ENCODE measurements at places on chromosomes 4 and X. TPM values are rescaled to one million over a fixed set of nuclear protein-coding genes. Genes with fewer than 3 reads are reported as not detected.

SSR4 gene
- 295 TPM for total RNA-seq

SHOX gene
- total RNA-seq, result not detected

DNA sequence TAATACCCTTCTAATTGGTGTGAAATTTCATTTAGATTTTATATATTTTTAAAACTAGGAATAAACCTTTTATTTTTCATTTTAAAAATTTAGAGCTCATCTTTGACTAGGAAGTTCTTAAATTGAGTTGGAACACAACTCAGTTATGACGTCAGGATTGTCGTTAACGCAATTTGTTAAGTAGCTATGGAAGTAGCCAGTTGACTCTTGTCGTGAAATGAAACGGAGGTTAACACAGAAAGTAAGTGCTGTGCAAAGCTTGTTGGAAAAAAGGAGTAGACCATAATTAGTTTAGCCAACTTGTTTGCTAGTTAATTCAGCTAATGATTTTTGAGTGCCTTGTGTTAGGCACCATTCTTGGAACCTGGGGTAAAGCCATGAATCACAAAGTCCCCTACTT lies 18.3 kb downstream of the LARP7 start:
- no peak for DNase-seq

DNA sequence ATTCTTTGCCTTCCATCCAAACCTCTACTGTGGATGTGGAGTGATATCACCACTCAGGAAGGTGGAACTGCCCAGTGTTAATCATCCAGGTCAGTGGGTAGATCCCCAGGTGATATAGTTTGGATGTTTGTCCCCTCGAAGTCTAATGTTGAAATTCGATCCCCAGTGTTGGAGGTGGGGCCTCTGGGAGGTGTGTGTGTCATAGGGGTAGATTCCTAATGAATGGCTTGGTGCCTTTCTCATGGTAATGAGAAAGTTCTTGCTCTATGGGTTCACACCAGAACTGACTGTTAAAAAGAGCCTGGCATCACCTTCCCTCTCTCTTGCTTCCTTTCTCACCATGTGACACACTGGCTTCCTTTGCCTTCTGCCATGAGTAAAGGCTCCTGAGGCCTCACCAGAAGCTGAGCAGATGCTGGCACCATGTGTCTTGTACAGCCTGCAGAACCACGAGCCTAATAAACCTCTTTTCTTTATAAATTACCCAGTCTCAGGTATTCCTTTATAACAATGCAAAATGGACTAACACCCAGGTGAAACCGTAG lies 6.8 kb upstream of the SOWAHB start:
- no peak for DNase-seq

DNA sequence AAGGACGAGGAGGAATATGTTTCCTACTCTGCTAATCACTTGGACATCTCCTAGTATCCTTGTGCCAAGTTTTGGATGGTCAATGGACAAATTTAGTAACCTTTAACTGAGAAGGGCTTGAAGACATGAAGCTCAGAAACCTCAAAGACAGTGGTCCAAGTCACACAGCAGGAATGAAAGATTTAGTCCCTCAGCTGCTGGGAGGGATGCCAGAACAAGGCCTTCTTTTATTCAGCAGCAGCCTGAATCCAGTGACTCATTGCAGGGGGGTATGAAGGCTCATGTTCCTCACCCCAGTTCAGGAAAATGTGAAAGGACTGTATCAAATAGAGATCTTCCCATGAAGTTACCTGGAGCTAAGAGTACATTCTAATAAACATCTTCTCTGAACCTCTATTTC lies 214.9 kb upstream of the UGT8 start:
- no peak for DNase-seq

- DNase-seq, result no peak
Observed at GRCh38 chrX:20529301-20529700, 262.6 kb upstream of the RPS6KA3 start.

GRCh38 chrX:56762220-56762619 lies 33.2 kb downstream of the NBDY start:
- no peak for DNase-seq

GRCh38 chr4:106287353-106287969 lies 28.5 kb downstream of the TBCK start:
- no peak for DNase-seq

UGT2B15 gene
- total RNA-seq, result 0.18 TPM

DNA sequence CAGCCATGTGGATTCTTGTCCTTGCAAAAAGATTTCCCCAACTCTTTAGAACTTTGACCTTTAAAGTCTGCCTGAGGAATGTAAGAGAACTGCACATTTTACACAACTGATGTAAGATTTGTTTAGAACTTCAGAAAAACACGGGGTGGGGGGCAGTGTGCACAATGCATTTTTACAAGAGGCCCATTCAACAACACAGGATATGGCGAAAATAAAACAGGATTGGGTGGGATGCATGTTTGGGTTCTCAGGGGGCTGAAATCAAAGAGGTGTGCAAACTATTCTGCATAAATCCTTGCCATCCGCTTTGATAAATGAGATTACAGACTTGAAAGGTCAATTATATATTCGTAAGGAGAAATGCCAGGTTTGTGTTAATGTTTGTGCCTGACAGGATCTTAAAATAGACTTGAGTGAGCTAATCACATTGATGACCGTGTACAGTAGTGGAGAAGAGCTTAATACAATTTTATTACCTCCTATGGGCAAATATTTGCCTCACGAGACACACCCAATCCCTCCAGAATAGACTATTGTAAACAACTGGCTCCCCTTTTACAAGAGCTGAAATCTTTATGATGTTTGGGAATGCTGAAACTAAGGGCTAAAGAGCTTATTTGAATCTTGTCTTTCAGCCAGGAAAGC lies 184.1 kb upstream of the LEF1 start:
- no peak for DNase-seq

TLR10 gene
- not detected for total RNA-seq

GRCh38 chr4:2932951-2933565 lies 30.1 kb downstream of the NOP14 start:
- DNase-seq, result no peak

DNA sequence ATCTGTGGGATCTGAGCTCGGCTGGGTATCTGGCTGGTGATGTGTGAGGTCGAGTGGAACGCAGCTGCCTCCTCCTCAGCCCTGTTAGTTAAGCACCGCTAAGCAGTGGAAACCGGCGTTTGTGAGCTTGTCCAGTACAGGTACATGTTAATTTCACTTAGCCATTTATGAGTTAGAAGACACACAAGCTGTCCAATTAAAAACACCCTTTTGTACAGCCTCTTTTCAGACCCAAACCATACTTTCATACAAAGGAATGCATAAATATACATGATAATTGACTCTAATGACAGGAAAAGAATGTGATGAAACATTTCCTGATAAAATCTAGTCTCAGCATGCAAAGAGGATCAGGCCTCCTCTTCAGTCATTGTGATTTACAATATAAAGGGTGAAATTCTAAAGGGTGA lies 163.6 kb upstream of the FAT1 start:
- no peak for DNase-seq

CENPE gene
- total RNA-seq, result 2.6 TPM

- DNase-seq, result no peak
Observed at GRCh38 chr4:54318904-54319303, 89.8 kb downstream of the PDGFRA start.

RHOXF1 gene
- total RNA-seq, result not detected

DNA sequence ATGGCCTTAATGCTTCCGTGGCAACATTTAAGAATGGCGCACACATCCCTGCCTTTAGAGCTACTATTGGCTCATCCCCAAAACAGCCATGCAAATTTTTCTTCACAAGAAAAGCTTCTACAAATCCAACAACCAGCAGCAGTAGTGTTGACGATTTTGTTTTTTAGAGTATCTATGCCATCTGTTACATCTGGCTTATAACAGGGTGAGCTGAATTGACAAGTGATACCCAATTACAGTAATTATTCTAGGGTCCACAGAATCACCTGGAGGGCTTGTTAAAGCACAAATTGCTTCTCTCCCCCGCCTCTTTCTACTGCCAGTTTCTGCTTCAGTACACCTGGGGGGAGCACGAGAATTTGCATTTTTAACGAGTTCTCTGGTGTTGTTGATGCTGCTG lies 34.1 kb downstream of the DCHS2 start:
- no peak for DNase-seq

DNA sequence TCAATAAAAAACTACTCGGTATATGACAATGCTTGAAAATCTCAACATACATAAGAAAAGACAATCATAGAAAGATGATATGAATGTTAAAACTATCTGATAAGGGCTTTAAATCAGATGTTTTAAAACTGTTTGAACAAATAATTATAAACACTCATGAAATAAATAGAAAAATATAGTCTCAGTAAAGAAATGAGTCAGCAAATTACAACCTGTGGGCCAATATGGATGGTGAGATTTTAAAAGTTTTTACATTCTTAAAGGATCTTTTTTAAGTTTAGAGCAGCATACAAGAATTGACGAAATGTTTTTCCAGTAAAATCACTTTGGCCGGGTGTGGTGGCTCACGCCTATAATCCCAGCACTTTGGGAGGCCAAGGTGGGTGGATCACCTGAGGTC lies 83.1 kb downstream of the TEX11 start:
- DNase-seq, result no peak

GAGE12J gene
- not detected for total RNA-seq

DNA sequence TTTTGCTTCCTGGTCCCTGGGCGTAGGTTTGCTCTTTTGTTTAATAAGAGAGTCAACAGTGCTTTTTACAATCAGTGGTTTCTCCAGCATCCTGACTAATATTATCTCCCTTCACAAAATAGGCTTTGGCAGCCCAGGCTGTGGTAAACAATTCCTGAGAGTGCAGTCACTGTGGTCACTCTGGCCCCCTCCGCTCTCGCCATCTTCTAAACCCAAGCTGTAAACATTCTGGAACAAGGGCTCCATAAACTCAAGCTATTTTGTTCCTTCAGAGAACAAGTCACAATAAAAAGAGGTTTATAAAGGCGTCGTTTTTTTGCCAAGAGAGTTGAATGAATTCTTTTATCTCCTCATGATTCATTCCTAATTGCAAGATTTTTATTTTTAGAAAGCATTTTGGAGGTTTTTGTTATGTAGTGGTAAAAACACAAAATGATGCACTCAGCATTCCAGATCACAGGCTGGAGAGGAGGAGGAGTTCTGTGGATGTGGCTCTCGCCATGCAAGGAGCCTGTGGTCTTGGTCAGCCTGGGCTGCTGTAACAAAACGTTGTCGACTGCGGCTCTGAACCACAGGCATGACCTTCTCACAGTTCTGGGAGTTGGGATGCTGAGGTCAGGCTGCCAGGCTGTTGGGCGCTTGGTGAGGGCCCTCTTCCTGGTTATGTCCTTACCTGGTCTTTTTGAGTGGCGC lies 486.4 kb upstream of the FAT1 start:
- no peak for DNase-seq

MAGEA4 gene
- total RNA-seq, result not detected

DNA sequence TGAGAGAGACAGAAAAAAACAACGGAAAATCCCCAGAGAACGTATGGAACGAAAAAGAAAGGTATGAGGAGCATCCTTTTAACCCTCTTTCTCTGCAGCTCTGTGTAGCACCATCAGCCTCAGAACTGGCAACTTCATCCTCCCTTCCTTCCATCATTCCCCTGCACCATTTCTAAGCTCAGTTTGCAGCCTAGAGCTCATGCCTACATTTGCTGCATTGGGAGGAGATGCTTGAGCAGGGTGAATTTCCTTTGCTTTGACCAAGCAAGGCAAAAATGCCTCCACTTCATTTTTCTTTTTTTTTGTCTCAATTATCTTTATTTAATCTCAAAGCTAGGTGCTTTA lies 67.9 kb downstream of the ANK2 start:
- no peak for DNase-seq

ANK2 gene
- total RNA-seq, result 0.63 TPM

GRCh38 chr4:128649161-128649560 lies 160.3 kb upstream of the JADE1 start:
- DNase-seq, result no peak

GRCh38 chr4:55398461-55398860 lies 2.7 kb downstream of the TMEM165 start:
- no peak for DNase-seq

DNA sequence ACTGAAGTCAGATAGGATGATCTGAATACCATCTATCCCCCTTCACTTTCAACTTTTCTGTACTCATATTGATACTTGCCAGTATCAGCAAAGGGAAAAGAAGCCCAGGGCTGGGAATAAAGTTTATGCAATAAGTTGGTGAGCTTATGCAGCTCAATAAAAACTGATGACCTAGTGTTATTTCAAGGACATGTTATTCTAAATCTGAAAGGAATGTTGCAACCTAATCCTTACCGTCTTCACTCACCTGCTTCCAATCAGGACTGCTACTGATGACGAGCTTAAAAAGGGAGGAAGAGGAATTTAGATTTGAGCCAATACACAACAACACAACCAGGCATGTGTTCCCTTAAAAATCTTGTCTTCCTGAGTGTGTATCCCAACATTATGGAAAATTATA lies 419.9 kb downstream of the SPRY1 start:
- no peak for DNase-seq

GRCh38 chrX:15815779-15816437 lies 25.6 kb downstream of the ZRSR2 start:
- DNase-seq, result no peak

- peak; percentile 30 for DNase-seq
Observed at GRCh38 chr4:80335554-80336358, at the start of gene CFAP299. Gene CFAP299 (plus strand): TSS chr4:80335730.

DNA sequence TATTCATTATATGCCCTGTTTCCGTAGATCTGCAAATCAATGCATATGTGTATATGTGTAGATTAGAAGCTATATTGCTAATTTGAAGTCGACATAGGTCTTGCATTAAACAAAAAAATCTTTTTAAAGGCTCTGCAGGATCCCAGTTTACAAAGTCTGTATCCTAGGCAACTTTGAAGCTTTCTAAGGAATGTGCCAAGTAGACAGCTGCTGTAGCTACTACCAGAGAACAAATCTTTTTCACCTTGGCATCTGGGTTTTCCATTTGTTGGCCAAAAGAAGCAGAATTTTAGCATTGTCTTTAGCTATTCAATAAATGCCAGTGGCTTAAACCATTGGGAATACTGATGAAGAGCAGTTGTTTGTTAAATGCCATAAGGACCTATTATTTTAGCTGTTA lies 88.0 kb downstream of the NAA11 start:
- DNase-seq, result no peak

RTL9 gene
- total RNA-seq, result not detected

GRCh38 chrX:53768451-53768850 lies 81.9 kb upstream of the HUWE1 start:
- no peak for DNase-seq

- DNase-seq, result no peak
Observed at GRCh38 chr4:181793096-181793495, 450.1 kb upstream of the TENM3 start.

TKTL1 gene
- total RNA-seq, result not detected

PDGFRA gene
- 0.22 TPM for total RNA-seq

Data from activated T-cell treated with anti-CD3 and anti-CD28 coated beads, Interleukin-2, amount 50 U/mL, for 4 hours (primary cell).